ENCODE measurements at places on chromosomes 7 and 10. TPM values are rescaled to one million over a fixed set of nuclear protein-coding genes. Genes with fewer than 3 reads are reported as not detected.

DNA sequence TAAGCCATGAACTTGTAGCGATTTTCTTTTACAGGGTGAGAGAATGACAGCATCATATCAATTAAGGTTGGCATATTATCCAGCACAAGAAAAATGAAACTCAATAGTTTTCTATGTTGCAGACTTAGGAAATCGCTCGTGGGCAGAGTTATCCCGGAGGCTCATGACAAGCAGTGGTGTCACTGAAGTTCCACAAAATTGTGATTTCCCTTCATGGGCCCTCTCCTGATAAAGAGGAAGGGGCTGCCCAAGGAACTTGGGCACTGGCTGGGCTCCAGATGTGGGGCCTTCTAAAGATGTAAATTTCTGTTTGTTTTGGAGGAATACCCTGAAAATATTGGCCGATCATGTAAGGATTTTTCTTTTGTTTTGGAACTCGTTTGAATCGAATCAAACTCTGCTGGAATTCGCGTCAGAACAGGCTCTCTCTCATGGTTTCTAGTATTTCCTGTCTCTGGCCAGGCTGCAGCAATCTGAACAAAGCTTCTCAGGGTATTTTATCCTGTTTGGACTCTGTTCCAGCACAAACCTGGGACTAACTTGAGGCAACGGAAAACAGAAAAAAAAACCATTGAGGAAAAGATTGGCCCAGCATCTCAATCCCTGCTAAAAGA, 340.6 kb upstream of the NRP1 start:
- DNase-seq, result no peak

DNA sequence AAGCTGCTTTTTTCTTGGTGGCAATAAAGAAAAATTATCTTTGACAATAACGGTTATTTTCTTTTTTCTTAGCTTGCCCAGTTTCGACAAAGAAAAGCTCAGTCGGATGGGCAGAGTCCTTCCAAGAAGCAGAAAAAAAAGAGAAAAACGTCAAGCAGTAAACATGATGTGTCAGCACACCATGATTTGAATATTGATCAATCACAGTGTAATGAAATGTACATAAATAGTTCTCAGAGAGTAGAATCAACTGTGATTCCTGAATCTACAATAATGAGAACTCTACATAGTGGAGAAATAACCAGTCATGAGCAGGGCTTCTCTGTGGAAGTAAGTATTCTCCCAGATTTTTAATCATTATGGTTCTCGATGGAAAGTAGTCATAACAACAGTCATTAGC, 33.0 kb downstream of the AKAP9 start:
- no peak for DNase-seq

GRCh38 chr10:73609116-73609515, 18.0 kb upstream of the USP54 start:
- DNase-seq, result no peak

DNA sequence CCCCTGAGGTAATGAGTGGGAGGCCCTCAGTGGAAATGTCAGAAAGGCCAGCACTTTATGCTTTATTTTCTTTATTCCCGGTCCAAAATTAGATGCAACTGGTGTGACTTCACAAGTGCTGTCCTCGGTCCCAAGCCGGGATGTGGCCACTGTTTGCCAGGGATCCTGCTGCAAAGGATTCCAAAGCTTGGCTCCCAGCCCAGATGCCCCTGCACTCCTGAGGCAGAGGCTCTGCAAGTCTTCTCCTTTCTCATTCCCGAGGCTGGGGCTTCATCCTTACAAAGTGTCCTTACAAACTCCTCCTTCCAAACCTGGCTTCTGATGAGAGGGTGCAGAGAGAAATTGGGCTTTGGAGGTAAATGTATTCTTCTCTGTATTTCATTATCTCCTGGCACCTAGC, 544.3 kb upstream of the DPP6 start:
- no peak for DNase-seq

OGDHL gene
- total RNA-seq, result not detected

DNA sequence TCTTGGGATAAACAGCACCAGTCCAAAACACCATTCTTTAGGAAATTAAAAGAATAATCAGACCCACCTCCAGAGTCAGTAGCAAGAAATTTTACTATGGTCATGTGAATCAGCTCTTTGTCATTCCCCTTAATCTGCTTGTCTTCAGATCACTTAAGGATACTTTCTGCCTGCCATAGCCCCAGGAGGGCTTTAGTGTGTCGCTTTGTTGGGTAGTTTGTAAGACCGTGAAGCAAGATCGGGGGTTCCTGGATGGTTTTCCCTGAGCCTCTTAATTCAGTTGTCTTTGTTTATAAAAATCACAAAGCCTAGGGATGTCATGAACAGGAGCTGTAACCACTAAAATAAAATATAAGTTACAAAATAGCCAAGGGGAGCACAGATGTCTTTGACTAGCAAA, 223.6 kb downstream of the RELN start:
- no peak for DNase-seq

DNA sequence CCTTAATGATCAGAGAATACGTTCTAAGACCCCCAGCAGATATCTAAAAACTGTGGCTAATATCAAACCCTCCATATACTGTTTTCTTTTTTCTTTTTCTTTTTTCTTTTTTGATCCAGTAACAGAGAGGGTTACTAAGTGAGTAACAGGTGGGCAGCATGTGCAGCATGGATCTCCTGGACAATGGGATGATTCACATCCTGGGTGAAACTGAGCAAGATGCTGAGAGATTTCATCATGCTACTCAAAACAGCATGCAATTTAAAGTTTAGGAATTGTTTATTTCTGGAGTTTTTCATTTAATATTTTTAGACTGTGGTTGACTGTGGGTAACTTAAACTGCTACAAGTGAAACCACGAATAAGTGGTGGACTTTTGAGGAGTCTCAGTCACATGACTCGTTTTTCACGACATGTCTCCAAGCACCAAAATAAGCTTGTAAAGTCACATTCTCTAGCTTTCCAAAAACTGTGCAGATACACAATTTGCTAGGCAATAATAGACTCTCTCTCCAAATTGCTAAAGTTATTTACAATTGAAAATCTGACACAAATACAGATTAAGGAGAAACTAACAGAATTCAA, 716.2 kb downstream of the NXPH1 start:
- DNase-seq, result no peak

DNA sequence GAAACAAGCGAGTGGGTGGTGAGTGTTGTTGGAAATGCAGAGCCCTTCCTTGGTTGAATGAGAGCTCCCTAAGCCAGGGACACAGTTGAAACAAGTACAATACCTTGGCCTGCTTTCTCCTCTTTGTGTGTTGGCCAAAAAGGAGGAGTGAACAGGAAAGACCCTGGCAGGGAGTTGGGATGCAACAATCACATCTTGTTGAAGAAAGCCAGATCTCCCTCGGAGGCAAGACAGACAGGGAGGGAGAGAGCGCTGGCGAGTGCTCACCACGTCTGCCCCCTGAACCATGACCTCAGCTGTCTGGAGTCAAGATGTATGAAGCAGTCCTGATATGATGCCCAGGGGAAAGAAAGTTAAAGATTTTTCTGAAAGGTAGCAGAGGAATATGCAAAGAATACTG, 66.8 kb downstream of the ADAM12 start:
- DNase-seq, result no peak

NANOS1 gene
- 0.50 TPM for total RNA-seq

GRCh38 chr7:4886671-4887070, 3.2 kb upstream of the RADIL start:
- no peak for DNase-seq

DNA sequence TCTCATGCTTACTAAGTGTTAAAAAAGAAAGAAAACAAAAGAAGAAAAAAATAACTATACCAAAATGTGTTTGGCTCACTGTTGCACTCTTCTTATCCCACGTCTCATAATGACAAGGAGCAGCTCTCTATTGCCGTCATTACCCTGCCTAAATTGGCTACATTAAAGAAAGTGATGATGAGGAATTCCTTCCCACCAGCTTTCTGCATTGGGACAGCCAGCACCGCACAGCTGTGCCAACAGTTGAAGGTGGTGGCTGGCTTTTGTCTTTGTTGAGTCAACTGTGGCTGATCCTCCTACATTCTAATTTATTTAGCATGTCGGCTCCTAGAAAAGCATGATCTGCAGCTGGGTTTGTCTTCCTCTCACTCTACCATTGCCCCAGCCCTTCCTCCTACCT, 751.8 kb downstream of the KCNMA1 start:
- DNase-seq, result no peak

GRCh38 chr7:85600395-85600794, 413.5 kb upstream of the SEMA3D start:
- DNase-seq, result no peak

Data from CD8-positive, alpha-beta T cell (primary cell).